ENCODE measurements at places on chromosomes 6 and 20.

- DNase-seq, result no peak
Observed at GRCh38 chr6:119547024-119547423, 197.5 kb upstream of the MAN1A1 start.

GRCh38 chr20:12219798-12220197 is 302.1 kb downstream of the BTBD3 start:
- no peak for DNase-seq

DNA sequence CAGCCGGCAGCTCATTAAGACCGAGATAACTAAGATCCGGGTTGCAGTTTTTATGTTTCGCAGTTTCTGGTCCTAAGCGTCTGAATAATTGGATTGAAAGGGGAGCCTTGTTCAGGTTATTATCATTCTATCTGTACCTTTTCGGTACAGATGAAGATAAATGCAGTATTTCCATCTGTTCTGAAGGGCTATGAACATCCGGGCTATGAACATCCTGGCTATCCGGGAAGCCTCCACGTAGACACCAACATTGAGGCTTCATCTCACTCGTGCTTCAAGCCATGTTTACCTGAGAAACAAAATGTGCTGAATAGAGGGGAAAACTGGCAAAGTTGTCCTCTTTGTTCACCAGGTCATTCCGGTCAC is 399 bp upstream of the REPS1 start:
- DNase-seq, result no peak

- DNase-seq, result no peak
Observed at GRCh38 chr6:159540152-159540551, 152.9 kb downstream of the SOD2 start.

GRCh38 chr6:30752157-30752927 is 8.0 kb upstream of the IER3 start:
- DNase-seq, result no peak

- DNase-seq, result no peak
Observed at GRCh38 chr20:58214310-58214709, 14.1 kb downstream of the ANKRD60 start.

DNA sequence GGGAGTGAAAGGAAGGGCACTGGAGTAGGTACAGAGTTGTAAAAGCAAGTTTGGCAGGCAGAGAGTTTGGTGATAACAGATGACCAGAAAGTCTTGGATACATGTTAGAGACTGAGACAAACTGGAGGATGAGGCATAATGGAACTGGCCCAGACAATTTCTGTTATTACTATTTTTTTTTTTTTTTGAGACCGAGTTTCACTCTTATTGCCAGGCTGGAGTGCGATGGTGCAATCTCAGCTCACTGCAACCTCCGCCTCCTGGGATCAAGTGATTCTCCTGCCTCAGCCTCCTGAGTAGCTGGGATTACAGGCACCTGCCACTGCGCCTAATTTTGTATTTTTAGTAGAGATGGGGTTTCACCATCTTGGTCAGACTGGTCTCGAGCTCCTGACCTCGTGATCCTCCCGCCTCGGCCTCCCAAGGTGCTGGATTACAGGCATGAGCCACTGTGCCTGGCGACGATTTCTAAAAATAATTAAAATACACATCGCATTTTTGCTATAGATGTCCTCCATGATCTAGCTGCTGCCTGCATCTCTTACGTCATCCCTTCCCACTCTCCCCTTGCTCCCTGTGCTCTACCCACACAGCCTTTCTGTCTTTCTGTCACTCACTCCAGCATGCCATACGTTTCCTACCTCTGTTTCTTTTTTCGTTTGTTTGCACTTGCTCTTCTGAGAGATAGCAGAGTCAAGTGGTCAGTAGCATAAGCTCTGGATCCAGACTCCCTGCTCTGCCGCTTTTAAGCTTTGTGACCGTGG is 23.5 kb downstream of the MAPK14 start:
- no peak for DNase-seq

- DNase-seq, result no peak
Observed at GRCh38 chr6:136070815-136071214, 179.3 kb downstream of the MTFR2 start.

DNA sequence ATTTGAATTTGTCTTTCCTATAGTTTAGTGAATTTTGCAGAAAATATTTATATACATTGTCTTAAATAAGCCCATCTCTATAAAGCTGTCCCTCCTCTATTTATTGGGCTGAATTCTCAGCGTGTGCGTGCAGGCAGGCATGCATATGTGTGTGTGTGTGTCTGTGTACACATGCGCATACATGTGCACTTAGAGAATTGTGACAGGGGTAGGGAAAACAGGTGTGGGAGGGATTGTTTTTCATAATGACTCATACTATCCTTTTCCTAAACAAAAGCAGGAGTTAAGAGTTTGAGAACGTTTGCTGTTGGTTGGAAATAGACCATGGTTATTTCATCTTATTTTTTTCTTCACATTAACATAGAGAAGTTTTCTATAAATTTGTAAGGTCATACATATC is 43.4 kb upstream of the FABP7 start:
- no peak for DNase-seq

- no peak for DNase-seq
Observed at GRCh38 chr6:98875375-98875774, 41.0 kb downstream of the POU3F2 start.

- DNase-seq, result no peak
Observed at GRCh38 chr20:46333161-46333991, 25.1 kb upstream of the CDH22 start.

DNA sequence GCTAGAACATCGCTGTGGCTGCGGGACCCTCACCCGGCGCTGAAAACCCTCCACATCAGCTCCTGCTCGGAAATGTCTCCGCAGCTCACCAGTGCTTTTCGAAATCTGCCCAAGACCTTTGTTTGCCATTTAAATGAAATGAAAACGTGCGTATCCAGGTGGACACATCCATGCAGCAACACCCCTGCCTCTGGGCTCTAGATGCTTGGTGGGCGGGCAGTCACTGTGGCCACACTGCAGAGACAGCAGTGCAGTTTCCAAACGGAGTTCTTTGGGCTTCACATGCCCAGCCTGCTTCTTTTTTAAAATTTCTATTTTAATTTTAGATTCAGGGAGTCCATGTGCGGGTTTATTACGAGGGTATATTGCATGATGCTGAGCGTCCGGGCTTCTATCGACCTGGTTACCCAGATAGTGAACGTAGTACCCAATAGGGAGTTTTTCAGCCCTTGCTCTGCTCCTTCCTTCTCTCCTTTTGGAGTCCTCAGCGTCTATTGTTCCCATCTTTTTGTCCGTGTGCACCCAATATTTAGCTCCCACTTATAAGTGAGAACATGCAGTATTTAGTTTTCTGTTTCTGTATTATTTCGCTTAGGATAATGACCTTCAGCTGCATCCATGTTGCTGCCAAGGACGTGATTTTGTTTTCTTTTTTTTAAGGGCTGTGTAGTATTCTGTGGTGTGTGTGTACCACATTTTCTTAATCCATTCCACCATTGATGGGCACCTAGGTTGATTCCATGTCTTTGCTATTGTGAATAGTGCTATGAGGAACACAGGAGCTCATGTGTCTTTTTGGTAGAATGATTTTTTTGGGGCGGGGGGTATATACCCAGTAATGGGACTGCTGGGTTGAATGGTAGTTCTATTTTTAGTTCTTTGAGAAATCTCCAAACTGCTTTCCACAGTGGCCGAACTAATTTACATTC is 4.8 kb upstream of the TUBB2B start:
- no peak for DNase-seq

GRCh38 chr6:121951918-121952379 is 447.5 kb upstream of the HSF2 start:
- DNase-seq, result no peak

DNA sequence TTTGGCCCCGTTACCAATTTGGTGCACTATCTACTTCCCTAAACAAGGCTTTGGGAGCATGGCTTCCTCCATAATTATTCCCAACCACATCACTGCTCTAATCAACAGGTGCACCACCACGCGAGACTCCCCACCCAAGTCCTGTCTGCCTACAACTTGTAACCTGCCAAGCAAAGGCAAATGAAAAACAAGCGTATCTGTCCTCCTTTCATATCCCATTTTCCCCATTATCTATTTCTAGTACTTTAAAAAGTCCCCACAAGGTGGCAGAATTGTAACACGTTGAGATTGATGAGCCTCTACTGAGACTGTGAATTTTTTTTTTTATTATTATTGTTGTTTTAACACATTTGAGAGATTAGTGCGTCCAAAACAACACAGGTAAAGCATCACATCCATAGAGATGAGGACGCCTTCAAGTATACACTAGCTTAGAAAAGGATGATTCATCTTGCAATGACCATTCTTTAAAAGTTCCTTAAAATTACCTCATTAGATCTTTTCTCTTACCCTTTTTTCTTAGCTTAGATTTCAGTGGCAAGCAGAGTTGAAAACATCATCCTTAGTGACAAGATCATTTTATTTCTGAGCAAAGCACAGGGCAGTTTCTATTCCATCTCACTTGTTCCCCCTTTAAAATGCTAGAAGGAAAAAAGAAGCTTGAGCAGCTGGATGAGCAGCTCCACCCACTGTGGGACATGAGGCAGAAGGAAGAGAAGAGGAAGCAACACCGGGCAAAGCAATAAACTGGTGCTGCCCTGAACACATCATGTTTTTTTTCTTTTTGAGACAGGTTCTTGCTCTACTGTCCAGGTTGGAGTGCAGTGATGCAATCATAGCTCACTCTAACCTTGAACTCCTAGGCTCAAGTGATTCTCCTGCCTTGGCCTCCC is 210.8 kb downstream of the ARHGAP18 start:
- DNase-seq, result no peak

DNA sequence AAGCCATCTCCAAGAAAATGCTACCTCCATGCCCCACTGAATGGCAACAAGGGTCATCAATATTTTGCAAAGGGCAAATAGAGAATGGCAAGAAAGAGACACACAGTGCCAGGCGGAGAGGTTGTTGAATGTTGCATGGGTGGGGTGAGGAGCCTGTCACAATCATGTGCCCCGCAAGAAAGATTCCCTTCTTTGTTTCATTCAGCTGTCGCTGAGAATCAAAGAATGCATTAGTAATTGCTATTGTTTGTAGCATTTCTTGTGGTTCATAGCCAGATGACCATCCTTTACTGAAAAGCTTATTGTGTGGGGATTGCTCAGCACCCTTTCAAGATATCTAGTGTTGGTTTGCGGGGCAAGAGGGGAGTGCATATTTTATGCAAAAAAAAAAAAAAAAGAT is 166.5 kb upstream of the QKI start:
- no peak for DNase-seq

GRCh38 chr6:129835691-129836090 is 25.4 kb downstream of the TMEM244 start:
- DNase-seq, result no peak

DNA sequence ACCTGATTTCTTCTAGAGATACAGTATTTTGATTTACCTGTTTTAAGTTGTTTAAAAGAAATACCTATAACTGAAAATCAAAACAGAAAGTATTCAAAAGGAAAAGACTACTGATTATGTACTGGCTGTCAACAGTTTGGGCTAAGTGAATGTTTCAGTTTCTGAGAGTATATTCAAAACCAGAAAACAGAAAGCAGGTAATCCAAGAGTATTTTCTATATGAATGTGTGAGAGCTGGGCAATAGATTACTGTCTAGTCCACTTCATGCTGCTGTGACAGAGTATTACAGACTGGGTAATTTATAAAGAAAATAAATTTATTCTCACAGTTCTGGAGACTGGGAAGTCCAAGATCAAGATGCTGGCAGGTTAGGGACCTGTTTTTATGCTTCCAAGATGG is 261.0 kb downstream of the ARHGAP18 start:
- DNase-seq, result no peak

GRCh38 chr20:62606551-62607201 is 35.6 kb upstream of the SLCO4A1 start:
- DNase-seq, result no peak

DNA sequence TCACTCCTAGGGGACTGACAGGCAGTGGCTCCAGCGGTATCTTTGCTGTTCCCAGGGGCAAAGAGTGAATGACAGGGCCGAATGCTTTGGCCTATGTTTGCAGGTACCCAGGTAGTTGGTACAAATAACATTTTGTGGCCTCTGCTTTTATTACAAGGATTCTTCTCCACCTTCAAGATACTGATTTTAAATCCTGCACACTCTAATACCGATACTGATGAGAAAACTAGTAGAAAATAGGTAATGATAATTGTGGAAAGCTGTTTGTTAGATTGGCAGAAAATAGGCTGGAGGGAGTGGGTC is 772 bp downstream of the HINT3 start:
- no peak for DNase-seq

GRCh38 chr6:133951881-133952814 is 876 bp upstream of the TBPL1 start:
- DNase-seq, result peak; percentile 2

DNA sequence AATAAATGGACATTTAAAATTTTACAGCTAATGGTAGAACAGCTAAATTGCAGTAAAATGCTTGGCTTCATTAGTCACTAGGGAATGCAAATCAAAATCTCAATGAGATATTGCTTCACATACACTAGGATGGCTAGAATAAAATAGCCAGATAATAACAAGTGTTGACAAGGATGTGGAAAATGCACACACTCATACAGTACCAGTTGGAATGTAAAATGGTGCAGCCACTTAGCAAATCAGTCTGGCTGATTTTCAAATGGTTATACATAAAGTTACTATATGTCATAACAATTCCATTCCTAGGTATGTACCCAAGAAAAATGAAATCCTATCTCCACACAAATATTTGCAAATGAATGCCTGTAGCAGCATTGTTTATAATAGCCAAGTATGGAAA is 452.1 kb downstream of the HDGFL1 start:
- DNase-seq, result no peak

- DNase-seq, result no peak
Observed at GRCh38 chr6:138162111-138162954, 594 bp downstream of the ARFGEF3 start.

DNA sequence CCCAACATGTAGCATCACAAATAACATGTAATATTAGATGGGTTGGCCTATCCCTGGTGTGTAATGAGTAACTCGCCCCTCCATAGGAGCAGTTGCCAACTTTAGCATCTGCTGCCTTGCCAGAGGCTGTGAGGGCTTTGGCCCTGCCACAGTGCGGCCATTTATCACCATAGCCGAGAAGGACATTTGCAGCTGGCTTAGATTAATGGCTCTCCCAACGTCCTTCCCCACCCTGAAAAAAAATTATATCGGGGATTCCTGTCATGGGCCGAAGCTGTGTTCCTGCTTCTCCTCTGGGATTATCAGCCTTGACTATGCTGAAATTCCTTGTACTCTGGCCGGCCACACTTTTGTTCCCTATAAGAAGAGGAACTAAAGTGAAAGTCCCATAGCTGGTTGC is 7.6 kb upstream of the ADIG start:
- DNase-seq, result no peak

GRCh38 chr6:167116109-167116837 is 6.6 kb upstream of the CCR6 start:
- DNase-seq, result no peak

DNA sequence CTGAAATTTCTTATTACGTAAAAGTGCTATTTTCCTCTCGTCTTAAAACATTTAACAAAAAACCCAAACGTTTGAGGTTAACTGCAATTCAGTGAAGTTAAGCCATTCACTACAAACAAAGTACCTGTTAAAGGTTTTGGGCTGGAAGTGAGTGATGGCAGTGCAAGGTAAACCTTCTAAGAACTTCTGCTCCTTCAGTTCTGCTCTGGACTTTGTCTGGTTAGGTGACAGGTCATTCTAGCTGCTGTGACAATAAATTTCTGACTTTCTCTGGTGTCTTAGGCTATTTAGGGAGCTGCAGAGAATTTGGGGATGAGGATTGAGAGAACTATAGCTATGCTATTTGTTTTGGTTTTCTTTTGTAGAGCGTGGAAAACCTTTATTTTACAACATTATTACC is 36.5 kb upstream of the NEDD9 start:
- no peak for DNase-seq

- no peak for DNase-seq
Observed at GRCh38 chr6:9481292-9482029, 933.4 kb downstream of the TFAP2A start.

GRCh38 chr6:38354037-38354381 is 285.7 kb downstream of the BTBD9 start:
- no peak for DNase-seq

- DNase-seq, result no peak
Observed at GRCh38 chr6:159929819-159930218, 39.0 kb downstream of the MAS1 start.

Measured in activated naive CD8-positive, alpha-beta T cell treated with anti-CD3 and anti-CD28 coated beads, Interleukin-2, amount 50 U/mL, for 16 hours (primary cell).